Central memory CD4-positive, alpha-beta T cell (primary cell): ENCODE measurements at places on chromosomes 4 and X.

GRCh38 chr4:39621582-39621981 lies 17.1 kb downstream of the SMIM14 start:
- no peak for DNase-seq

GRCh38 chr4:99887837-99888236 lies 6.4 kb downstream of the LAMTOR3 start:
- DNase-seq, result no peak

DNA sequence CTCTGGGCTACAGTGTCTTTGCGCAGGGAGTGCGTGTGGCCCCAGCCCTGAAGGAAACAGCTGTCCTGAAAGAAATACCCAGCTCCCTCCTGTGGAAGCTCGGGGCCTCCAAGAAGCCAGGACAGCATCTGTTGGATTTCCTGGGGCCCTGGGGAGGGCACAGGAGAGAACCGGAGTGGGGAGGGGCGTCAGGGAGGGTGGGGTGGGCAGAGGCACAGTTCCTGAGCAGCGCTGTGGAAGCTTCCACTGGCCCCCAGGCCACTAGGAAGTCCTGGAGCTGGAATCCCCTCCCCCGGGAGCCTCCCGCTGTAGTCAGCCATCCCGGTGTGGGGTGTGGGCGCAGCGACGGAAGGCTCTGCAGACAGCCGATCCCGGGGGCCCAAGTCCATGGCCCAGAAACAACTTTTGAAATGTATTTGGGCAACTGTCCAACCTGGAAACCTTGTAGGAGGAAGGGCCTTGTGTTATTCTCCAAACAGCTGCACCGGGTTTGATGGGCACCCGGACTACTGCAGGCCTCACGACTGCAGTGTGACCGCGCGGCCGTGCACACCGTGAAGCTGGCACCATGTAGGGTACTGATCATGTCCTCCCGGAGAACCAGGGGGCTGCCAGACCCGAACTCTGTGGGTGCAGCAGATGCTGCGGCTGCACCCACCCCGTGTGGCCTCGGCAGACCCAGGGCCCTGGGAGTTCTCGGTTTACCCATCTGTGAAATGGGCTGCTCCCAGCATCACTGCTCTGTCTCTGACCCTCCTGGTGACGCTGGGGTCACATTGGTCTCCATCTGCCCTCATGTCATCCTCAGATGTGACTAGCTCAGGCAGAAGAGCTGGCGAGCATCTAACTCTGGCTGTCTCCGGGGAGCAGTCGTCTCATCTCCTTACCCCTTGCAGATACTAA lies 68.5 kb upstream of the HMX1 start:
- DNase-seq, result no peak

DNA sequence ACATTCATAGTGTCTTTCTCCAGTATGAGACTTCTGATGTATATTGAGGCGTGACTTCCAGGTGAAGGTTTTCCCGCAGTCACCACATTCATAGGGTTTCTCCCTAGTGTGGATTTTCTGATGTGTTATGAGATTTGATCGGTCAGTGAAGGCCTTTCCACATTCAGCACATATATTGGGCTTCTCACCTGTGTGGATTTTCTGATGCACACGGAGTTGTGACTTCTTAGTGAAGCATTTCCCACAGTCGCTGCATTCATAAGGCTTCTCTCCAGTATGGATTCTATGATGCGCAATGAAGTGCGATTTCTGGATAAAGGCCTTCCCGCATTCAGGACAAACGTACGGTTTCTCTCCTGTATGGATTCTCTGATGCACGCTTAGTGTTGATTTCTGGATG lies 35.4 kb downstream of the ZNF41 start:
- no peak for DNase-seq
